Panc1 (cell line): ENCODE measurements at places on chromosomes 16 and 17. TPM values are rescaled to one million over a fixed set of nuclear protein-coding genes. Genes with fewer than 3 reads are reported as not detected.

Gene CX3CL1
- total RNA-seq: 21.8 TPM

- no peak for DNase-seq
These were observed 83.6 kb downstream of the C16orf78 start for GRCh38 chr16:49457196-49457595.

- no peak for DNase-seq
These were observed 164.6 kb downstream of the VPS53 start for GRCh38 chr17:550041-550398.

GRCh38 chr16:77424871-77425604 is 9.8 kb downstream of the ADAMTS18 start:
- DNase-seq: no peak

DNA sequence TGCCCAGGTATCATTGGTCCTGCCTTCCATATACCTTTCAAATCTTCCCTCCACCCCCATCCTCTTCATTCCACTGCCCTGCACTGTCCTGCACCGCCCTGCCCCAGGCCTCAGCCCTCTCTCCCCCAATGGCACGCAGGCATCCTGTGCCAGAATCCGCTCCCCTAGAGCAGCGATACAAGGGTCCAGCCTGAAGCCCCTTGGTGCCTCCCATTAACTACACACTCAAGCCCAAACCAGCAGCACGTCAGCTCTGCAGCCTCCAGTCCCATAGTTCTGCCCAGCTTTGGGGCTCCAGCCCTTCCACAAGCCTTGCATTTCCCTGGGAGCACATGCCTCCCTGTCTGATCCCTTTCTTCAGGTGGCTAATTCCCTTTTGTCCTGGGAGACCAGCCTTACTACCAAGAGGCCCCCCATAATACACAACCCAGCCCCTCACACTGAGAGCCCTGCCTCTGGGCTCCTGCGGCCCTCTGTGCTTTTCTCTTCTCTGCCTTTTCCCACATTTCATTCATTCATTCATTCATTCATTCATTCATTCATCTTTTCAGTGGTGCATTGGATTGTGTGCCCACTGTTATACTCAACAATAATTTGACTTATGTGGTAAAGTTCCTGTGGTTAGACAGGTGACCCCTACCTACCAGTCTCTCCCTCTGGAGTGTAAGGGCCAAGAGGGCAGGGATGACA is 26.8 kb upstream of the DLX3 start:
- no peak for DNase-seq

GRCh38 chr16:26169473-26169872 is 477.7 kb downstream of the HS3ST4 start:
- DNase-seq: no peak

GRCh38 chr16:70713342-70713741 is 27.5 kb upstream of the MTSS2 start:
- no peak for DNase-seq

Gene TNFRSF13B
- not detected for total RNA-seq

Gene GRB7
- 2.8 TPM for total RNA-seq

Gene SPIRE2
- total RNA-seq: 21.7 TPM

Gene KRTAP9-4
- total RNA-seq: not detected

Gene TP53TG3
- total RNA-seq: 1.2 TPM

DNA sequence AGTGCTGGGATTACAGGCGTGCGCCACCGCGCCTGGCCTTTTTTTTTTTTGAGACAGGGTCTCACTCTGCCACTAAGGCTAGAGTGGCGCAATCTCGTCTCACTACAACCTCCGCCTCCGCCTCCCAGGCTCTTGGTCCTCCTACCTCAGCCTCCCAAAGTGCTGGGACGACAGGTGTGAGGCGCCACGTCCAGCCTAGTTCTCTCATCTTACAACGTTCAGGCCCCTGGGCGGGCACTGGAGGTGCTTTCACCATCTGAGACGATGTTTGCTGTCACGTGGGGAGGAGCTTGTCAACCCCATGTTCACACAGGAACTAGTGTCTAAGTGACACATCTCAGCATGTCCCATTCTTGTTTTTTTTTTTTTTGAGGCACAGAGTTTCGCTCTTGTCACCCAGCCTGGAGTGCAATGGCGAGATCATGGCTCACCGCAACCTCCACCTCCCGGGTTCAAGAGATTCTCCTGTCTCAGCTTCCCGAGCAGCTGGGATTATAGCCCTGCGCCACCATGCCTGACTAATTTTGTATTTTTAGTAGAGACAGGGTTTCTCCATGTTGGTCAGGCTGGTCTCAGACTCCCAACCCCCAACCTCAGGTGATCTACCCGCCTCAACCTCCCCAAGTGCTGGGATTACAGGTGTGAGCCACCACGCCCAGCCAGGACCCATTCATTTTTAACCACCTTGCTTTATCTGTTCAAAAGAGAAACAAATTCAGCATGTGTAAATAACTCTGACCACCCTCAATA is 5.2 kb upstream of the FANCA start:
- DNase-seq: no peak

DNA sequence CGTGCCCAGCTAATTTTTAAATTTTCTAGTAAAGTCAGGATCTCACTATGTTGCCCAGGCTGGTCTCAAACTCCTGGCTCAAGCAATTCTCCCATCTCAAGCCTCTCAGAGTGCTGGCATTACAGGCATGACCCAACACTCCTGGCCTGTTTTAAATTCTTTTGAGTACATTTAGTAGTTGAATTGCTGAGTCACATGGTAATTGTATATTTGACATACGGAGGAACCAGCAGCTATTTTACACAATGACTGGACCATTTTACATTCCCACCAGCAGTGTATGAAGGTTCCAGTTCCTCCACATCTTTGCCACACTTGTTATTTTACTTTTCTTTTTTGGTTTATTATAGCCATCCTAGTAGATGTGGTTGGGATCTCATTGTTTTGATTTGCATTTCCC is 43.6 kb downstream of the RHOT1 start:
- DNase-seq: no peak

DNA sequence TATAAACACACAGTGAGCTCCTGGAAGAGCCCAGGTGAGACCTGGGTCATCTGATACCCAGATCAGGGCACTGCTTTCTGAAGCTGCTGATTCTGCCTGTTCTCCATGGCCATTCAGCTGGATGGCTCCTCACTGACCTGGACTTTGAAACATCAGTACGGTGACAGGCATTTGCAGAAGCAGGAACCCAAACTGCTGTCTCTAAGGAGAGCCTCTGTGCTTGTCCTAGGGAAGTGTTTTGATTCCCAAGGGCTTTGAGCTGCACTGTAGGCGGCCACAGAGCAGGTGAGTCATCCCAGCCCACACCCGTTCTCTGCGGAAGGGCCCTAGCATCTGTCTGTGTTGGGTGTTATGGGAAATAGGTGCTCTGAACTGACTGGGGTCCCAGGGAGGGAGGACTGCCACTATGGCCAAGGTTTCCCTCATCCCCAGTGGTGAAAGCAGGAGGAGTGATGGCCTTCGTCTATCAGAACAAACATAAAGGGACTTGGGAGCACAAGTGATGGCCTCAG is 60.7 kb upstream of the ADCY9 start:
- DNase-seq: no peak

- DNase-seq: no peak
These were observed 256.4 kb downstream of the CDH13 start for GRCh38 chr16:82882982-82883835.

Gene EIF3CL
- total RNA-seq: 64.2 TPM

Gene SGCA
- total RNA-seq: not detected

DNA sequence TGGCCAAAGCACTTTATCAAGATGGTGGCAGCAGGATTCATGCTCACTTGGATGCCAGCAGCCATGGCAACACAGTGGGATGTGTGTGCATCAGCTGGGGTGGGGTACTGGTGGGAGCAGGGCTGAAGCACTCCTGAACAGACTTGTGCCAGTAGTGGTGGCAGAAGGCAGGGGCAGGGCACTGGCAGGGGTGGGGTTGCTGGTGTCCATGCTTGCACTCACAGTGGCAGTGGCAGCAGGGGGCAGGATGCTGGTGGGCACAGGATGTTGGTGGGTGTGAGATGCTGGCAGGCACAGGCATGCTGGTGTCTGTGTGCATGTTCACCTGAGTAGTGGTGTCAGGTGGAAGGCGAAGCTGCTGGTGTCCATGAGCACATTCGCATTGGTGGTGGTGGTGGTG is 161.0 kb upstream of the PMFBP1 start:
- no peak for DNase-seq

Gene TPPP3
- 0.95 TPM for total RNA-seq

- DNase-seq: no peak
These were observed 19.0 kb downstream of the PIK3R5 start for GRCh38 chr17:8946476-8946875.

DNA sequence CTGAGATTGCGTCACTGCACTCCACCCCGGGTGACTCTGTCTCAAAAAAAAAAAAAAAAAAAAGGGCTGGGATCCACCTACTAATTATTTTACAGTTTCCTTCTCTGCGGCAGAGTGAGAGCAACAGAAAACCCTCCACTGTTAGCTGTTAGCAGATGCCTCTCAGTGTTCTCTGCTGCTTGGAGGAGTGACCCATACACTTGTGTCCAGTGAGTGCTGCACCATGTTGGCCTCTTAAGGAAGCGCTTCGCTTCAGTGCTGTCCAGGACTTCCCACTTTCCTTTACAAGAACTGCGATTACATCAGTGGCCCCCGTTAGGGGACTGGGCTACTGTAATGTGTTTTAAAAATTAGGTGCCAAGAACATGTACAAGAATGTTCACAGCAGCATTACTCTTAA is 18.4 kb upstream of the CLEC18B start:
- DNase-seq: no peak

Gene CIBAR2
- not detected for total RNA-seq

DNA sequence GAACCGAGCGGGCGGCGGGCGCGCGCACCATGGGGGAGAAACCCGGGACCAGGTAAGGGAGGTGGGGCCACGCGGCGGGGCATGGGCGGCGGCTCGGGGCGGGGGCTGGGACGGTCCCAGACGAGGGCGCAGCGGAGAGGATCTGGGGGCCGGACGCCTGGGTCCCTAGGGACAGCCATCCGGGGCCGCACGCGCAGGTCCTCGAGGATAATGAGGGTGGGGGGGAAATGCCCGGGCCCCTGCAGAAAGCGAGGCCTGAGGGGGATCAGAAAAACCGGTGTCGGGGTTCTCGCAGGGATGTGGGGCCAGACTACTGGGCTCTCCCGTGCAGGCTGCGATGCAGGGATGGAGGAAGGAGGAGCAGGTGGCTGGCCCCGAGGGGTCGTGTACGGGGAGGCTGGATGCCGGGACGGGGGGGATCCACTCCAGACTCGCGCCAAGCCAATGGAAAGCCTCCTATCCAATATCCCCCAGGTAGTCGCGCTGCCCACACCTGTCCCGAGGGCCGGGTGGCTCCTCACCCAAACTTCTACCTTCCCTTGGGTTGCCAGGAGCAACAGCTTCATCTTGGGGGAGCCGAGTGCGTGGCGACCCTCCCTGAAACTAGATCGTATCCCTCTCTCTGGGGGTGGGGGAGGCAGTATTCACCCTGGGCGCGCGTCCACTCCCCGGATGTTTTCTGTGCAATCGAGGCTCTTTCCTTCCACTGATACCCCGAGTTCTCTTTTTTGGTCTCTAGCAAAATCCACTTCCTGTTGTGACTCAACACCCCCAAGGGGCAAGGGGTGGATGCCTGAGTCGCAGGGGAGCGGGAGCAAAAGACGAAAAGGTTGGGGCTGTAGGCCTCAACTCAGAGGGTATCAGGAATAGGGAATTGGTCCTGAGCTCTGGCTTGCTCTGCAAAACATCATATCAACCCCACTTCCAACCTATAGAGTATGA is 532 bp downstream of the ARRB2 start:
- DNase-seq: no peak

Gene PTX4
- not detected for total RNA-seq

Gene TAT
- total RNA-seq: 0.49 TPM

GRCh38 chr16:9595393-9595792 is 503.9 kb downstream of the HAPSTR1 start:
- no peak for DNase-seq

DNA sequence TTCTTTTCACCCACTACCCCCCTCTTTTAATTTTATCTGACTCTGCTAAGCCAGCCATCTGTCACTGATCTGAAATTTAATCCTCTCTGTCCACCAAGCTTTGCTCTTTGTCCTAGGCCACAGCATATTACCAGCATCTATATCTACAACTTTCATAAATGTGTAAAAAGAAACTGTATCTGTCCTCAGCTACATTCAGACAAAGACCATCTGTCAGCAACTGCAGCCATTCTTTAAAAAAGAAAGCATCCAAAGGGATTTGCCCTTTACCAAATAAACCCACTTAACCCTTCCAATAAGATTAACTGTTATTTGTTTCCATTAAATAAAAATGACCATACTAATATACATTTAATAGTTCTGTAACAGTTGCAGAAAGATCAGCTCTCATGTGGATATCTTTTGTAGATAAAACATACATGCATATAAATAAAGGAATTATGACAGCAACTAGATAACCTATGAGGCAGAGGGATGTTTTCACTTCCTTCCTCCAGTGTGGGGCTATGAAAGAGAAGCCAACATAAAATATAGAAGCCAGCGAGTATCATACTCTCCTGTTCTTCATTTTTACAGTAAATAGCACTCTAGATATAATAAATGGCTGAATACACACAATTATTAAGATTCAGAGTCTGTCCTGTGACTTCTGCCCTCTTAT is 602.5 kb upstream of the SALL1 start:
- no peak for DNase-seq
